ENCODE measurements at places on chromosomes 6 and 20. TPM values are rescaled to one million over a fixed set of nuclear protein-coding genes. Genes with fewer than 3 reads are reported as not detected.

The CCN2 gene
- total RNA-seq: not detected

The ACTL10 gene
- 0.91 TPM for total RNA-seq

The ADGB gene
- not detected for total RNA-seq

The ZC2HC1B gene
- total RNA-seq: not detected

The GHRH gene
- total RNA-seq: not detected

DNA sequence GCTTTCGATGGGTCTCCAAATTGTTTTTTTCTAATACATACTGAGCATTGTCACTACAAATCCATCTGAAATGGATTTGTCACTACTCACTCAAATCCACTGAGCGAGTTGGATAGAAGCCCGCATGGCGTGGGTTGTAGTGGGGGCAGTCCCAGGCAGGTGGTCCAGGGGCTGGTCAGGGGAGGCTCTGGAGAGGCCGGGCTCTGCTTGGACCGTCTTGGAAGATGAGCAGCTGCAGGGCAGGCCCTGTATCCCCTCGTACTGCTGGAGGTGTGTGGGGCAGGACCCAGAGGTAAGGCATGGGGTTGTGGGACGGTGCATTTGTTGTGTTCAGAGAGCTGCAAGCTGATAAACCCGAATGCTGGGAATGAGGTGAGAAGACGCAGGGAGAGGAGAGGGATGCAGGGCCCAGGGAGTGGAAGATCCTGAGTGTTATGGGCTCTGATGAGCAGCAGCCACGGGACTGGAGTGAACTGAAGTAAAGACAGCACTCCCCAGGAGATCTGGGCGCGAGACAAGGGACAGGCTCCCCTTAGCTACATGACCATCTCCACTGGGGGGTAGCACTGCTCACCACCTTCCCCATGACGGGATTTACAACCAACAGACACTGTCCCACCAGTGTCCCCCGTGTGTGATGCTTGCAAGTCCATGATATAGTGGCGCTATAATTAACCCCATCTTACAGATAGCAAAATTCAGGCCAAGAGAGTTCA, 45.9 kb downstream of the PSMG4 start:
- DNase-seq: no peak

- DNase-seq: no peak
Observed at GRCh38 chr6:14366872-14367271, 249.3 kb downstream of the CD83 start.

GRCh38 chr20:20205141-20205861, 153.0 kb downstream of the CFAP61 start:
- no peak for DNase-seq

- DNase-seq: no peak
Observed at GRCh38 chr6:170313716-170314295, 7.2 kb downstream of the FAM120B start.

- DNase-seq: no peak
Observed at GRCh38 chr6:11007715-11008608, 36.1 kb downstream of the ELOVL2 start.

- no peak for DNase-seq
Observed at GRCh38 chr6:130895516-130895915, 68.3 kb downstream of the SMLR1 start.

DNA sequence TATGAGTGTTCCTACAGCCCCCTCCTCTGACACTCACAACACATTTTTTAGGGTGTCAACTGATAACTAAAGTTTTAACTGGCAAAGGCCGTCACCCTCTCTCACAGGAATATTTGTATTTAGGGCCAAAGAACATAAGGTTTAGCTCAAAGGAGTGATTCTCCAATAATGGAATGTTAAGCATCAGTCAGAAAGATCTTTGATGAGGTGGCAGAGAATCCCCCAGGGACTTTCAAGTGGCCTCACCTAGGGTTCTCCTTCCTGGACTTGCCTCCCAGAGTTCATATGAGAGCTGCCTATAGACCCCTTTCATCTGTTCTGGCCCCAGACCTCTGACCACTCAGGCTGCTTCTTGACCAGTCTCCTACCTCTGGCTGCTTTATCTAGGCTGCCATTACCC, 7.4 kb upstream of the SCUBE3 start:
- no peak for DNase-seq

DNA sequence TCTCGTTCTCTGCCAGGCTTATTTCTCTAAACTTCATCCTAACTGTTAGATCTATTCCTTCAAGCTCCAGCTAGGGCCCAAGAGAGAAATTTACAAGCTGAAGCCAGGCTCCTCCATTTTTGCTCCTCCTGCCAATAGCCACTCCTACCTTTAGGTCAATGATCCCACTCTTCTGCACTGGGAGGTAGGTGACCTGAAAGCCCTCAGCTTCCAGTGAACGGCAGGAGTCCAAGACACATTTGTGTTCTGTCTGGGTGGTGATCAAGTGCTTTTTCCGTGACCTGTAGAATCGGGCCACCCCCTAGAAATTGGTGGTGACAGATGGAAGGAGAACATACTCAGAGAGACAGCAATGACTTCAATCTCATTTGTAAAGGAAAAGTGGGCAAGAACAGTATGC, 8.9 kb downstream of the NFS1 start:
- DNase-seq: no peak

All from activated CD4-positive, alpha-beta T cell treated with anti-CD3 and anti-CD28 coated beads for 36 hours (primary cell).